Activated T-cell treated with anti-CD3 and anti-CD28 coated beads, Interleukin-2, amount 50 U/mL, for 48 hours (primary cell): ENCODE measurements at places on chromosomes 11 and 22.

- no peak for DNase-seq
These were observed 192.8 kb upstream of the B3GAT1 start for GRCh38 chr11:134604886-134605285.

GRCh38 chr22:22593964-22594656 lies 35.0 kb upstream of the PRAME start:
- DNase-seq: peak; percentile 66

DNA sequence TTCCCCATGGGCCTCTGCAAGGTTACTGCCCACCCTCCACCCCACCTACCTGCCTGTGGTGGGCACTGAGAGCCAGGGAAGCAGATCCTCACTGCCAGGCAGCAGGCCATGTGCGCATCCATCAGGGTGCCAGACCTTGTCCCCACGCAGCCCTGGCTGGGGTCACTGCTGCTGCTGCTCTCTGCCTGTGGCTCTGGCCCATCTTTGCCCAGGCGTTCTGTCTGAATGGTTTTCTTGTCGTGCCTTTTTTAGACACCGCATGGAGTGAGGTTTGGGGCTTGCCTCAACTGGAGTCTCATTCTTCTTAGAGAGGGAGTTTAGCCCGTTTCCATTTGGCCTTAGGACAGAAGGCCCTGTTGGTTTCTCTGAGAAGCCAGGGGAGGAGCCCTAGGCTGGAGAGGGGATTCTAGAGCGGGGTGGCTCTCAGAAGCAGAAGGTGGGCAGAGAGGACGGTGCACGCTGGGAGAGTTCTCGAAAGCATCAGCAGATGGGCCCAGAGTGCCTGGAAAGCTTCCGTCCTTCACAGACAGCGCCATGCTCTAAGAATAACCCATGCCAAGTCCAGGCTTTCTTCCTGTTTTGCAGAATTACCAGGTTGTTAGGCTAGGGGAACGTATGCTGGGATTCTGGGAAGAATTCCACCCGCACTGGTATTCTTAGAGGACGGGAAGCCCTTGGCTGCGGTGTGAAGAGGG lies 8.1 kb downstream of the TANGO2 start:
- DNase-seq: no peak

GRCh38 chr11:56720513-56720912 lies 21.6 kb downstream of the OR9G1 start:
- DNase-seq: no peak

GRCh38 chr11:79040348-79040747 lies 400.5 kb downstream of the TENM4 start:
- DNase-seq: no peak

DNA sequence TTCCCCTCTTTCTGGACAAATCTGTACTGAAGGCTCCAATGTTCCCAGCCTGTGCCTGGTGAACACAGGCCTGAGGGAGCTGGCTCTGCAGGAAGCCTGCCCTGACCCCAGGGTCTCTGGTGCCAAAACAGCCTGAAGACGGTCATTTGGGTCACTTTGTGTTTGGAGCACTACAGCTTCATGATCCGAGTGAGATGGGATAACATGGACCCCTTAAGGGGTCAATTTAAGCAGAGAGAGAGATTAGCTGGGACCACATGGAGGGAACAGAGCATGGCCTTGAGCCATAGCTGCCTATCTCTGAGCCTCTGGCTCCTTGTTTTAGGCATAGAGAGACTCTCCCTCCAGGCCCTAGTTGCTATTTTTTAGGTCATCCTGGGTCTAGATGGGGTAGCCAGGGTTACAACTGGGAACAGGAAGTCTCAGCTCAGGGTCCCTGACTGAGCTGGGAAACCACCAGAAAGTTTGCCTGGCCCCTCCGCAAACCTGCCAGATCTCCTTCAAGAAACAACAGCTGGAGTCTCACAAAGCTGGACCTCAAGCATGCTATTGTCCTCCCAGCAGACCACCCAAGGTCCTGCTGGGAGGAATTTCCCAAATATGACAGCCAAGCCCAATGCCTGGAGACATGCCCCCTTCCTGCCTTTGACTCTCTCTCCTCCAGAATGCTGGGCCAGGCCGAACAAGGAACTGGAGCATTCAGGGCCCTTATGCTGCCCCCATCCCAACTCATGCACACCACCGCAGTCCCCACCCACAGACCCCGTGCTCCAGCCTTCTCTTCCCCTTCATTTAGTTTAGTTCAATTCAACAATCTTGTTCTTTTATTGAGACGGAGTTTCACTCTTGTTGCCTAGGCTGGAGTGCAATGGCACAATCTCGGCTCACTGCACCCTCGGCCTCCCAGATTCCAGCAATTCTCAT lies 4.0 kb downstream of the SLCO2B1 start:
- no peak for DNase-seq

DNA sequence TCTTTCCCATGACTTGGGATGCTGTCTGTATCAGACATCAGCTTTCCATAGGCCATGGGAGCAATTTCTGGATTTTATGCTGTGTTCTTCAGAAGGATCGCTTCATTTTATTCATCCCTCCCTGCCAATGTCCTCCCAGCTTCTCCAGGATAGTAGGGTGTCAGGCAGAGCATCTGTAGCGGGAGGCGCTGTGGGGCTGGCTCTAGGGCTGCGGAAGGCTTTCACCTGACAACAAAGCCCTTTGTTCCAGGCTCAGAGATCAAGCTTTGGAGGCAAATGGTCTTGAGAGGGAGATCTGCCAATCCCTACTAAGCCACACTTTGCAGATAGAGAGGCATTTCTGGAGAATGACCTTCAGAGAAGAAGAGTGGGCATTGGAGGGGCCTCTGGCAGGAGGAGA lies 29.5 kb upstream of the FTH1 start:
- DNase-seq: no peak

DNA sequence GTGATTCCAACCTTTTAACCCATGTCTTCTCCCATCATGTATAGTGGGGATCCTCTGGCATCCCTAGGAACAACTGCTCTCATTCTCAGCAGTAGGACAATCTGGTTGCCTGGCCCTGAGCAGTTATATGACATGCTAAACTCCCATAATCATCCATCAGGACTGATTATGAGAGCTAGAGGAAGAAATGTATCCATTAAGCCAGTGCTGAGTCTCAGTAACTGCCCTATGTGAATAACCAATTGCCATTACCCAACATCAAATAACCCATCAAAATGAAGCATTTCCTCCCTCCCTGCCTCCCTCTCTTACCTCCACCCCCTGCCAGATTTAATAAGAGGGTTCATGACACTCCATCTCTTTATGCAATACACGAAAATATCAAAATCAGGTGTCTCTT lies 277.6 kb downstream of the NXPE2 start:
- no peak for DNase-seq

DNA sequence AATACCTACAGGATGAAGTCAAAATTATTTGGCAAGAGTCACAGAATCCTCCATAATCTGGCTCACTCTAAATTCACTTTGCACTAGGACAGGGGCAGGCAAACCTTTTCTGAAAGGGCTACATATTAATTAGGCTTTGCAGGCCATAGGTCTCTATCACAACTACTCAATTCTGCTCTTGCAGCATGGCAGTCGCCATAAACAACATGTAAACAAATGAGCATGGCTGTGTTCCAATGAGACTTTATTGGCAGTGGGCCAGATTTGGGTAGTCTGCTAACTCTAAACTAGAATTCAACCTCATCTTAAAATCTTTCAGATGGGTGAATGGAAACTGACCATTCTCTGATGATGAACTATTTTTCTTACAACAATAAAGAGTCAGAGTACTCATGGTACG lies 5.8 kb downstream of the THRSP start:
- no peak for DNase-seq

GRCh38 chr22:35335936-35336781 lies 36.5 kb downstream of the TOM1 start:
- DNase-seq: no peak

- no peak for DNase-seq
These were observed 44.1 kb downstream of the GNB1L start for GRCh38 chr22:19810381-19811201.

GRCh38 chr11:76153571-76153923 lies 52.8 kb downstream of the WNT11 start:
- no peak for DNase-seq

- no peak for DNase-seq
These were observed 90.9 kb downstream of the LDLRAD3 start for GRCh38 chr11:36034551-36035331.

DNA sequence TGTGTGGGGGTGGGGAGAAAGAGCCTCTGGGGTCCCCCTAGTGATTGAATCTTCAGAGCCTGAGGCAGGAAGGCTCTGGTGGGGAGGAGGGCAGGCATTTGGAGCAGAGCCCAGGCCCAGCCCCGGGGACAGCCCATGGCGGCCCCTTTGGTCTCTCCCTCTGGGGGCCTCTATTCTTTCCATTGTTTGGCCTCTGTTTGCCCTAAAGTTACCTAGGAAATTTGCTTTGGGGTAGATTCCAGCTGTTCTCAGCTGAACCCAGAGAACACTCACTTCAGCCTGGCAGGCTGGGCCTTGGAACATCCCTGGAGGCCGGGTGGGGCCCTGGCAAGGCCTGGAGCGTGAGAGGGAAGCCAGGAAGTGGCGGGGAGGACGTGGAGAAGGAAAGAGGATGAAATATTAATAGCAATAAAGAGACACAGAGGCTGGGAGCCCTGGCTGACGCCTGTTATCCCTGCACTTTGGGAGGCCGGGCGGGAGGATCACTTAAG lies 22.9 kb upstream of the A4GALT start:
- no peak for DNase-seq
